Dorsolateral prefrontal cortex (tissue), 122 donors: ENCODE measurements at places on chromosomes 11 and 22.

DNA sequence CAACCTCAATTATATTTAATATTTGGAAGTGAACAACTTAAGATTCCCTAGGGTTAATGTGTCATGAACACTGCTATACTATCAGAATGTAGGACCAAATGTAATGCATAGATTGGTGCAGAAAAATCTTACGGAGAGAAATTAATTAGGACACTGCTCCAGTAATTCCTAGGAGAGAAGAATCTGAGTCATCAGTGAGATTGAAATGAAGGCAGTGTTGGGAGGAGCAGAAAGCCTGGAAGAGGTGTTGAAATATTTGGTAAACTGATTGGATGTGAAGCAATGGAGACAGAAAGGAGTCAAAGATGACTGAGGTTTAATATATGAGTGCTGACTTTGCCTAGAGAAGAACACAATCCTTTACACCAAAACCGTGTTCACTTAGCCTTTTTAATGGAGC lies 836.0 kb downstream of the FAM181B start:
- no peak for DNase-seq

DNA sequence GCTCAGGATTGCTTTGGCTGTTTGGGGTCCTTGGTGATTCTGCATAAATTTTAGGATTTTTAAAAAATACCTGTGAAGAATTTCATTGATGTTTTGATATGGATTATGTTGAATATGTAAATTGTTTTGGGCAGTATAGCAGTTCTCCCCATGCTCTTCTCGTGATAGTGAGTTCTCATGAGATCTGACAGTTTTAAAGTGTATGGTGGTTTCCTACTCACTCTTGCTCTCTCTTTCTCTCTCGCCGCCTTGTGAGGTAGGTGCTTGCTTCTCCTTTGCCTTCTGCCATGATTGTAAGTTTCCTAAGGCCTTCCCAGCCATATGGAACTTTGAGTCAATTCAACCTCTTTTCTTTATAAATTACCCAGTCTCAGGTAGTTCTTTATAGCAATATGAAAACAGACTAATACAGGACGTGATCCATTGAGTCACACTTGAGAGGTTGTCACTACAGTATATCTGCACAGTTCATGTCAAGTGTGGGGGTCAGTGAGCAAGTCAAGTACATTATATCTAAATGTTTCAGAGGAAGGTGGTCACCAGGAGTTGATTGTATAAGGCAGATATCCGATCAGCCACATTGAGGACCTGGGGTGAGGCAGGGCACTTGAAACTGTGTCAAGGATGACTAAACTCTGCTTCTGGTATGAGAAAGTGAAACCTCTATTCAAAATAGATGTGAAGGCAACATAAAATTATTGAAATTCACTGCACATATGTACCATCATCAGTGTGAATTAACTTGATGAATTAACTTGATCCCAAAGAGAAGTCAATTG lies 70.7 kb upstream of the CCDC179 start:
- no peak for DNase-seq

GRCh38 chr11:101188801-101189200 lies 59.2 kb upstream of the PGR start:
- DNase-seq, result no peak

DNA sequence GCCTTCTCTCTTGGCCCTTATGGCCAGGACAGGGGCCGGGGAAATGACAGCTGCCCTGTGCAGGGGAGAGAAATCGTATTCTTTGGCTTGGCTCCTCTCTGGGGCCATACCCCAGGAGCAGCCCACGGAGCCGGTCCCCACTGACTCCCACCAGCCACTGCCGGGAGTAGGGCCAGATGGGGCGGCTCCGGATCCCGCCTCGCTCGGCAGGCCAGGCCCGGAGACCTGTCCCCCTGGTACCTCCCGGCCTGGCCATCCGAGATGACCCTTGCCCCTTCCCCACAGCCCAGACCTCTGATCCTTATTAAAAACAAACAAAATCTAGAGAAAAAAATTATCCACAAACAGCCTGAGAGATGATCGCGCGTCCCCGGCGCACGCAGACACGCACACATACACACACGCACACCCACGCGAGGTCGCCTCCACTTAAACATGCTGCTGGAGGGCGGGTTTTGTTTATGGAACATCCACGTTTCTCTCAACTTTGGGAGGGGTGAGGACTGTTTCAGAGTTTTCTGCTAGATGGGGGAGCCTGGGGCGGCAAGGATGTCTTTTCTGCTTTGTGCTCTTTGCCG lies 59.1 kb downstream of the IGLL1 start:
- peak; percentile 42 for DNase-seq

DNA sequence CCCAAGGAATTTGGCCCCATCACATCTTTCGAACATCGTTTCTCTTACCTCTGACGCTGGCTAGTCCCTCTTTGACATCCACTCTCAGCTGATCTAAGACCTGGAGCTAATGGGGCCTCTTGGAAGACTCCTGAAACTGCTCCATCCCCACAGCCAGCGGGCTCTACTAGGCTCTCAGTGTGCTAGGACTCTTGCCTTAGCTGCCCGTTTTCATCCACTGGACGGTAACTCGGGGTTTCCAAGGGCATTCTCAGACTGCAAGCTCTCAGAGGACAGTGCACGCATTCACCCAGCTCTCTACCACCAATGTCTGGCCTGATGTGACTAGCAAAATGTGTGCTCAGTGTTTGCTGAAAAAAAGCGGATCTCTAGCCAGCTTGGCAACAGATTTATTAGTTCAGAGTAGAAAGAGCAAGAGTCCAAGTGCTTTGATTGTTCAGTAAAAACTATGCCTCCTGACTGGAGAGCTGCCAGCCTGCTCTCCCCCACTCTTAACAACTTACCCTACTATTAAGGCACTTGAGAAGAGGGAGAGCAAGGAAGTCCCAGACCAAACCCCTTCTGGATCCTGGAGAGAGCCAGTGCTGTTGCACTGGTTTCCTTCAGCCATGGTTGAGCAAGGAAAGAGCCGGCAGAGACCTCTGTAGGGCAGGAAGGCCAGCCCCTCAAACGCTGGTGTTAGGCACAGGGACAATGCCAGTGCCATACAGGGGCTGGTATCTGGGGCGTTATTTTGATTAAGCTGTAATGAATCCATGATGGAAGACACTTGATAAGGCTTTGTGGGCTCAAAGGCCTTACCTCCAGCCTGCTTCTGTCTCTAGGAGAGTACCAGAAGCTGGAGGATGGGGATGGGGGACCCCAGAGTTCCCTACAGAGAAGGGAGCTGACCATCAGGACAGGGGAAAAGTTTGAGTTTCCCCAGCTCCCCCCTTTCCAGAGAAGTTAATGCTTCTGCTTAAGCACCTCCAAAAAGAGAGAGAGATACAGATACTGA lies 9.2 kb downstream of the RELA start:
- no peak for DNase-seq

DNA sequence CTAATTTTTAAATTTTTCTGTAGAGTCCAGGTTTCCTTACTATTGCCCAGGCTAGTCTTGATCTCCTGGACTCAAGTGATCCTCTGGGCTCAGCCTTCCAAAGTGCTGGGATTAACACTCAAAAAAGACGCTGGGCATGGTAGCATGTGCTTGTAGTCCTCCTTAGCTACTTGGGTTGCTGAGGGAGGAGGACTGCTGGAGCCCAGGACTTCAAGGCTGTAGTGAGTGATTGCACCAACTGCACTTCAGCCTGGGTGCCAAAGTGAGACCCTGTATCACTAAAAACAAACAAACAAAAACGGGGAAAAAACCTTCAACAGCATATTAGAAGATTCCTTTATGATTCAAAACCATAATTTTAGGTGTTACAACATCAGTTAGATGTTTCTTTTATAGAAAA lies 44.6 kb downstream of the RSF1 start:
- DNase-seq, result no peak

DNA sequence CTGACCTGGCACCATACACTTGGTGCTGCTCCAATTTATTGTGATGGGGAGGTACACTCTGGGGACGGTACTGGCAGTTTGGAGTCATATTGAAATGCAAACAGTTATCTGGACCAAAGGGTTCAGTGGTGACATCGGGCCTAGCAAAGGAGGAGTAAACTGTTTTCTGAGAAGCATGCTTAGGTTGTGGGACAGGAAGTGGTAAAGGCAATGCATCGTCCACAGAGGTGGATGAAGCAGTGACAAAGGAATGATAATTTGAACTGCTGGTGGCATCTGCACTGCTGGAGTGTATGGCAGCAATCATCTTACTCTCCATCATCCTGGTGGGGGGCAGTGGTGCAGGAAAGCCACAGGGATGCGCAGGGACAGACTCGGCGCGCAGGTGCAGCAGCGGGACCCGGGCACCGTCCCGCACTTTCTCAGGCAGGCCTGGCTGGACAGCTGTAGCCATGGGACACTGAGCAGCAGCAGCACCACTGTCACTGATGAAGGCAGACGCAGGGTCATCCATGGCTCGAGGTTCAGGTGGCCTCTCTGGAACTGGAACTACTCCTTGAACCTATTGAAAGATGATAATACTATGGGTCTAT lies 28.0 kb upstream of the TP53AIP1 start:
- no peak for DNase-seq

DNA sequence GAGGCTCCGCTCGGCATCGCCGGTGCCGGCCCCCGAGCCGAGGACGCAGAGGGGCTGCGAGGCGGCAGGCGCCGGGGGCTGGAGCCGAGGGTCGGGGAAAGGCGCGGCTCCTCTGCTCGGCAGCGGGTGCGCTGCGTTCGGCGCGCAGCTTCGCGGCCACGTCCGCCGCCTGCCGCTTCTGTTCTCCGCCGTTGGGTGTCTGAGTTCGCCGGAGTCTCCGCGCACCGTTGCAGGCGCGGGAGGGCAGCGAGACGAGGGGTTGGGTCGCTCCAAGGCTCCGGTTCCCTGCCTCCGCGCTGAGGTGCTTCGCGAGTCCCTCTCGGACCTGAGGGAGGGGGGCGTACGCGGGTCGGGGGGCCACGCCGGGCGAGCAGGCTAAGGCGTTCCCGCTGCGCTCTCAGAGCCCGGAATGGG lies 347 bp downstream of the MN1 start:
- no peak for DNase-seq

DNA sequence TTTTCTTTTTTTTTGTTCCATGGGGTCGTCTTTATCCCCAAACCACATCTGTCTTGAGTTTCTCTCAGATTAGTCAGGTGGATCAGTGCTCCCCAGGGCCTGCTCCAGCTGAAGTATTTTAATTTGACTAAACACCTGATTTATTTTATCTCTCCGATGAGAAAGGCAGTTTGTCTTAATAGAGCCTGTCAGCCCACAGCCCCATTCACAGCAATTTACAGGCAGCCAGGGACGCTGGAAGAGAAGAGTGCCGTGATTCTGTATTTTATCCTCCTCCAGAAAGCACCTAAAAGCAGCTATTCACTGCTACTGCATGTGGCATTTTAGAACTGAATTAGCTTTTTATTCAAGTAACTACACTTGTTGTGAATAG lies 164.5 kb downstream of the SOX6 start:
- no peak for DNase-seq

GRCh38 chr11:119192111-119192510 lies 6.8 kb downstream of the NHERF4 start:
- DNase-seq, result no peak

DNA sequence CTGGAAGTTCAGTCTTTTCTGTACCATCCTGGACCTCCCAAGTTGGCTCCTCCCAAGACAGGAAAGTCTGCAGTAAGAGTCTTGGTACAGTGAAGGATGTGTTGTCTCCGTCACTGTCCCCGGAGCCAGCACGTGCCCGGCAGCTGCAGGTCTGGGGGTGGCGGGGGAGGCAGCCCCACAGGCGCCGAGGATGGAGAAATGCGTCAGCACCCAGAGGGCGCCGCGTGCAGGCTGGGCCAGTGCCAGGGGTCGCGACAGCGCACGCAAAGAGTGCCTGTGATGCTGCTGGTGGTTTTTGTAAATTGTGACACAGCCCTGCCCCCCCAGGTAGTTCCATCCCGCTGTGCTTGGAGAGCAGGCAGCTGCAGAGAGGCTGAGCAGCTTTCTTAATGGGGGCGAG lies 1200.5 kb downstream of the BRD1 start:
- DNase-seq, result peak; percentile 73

DNA sequence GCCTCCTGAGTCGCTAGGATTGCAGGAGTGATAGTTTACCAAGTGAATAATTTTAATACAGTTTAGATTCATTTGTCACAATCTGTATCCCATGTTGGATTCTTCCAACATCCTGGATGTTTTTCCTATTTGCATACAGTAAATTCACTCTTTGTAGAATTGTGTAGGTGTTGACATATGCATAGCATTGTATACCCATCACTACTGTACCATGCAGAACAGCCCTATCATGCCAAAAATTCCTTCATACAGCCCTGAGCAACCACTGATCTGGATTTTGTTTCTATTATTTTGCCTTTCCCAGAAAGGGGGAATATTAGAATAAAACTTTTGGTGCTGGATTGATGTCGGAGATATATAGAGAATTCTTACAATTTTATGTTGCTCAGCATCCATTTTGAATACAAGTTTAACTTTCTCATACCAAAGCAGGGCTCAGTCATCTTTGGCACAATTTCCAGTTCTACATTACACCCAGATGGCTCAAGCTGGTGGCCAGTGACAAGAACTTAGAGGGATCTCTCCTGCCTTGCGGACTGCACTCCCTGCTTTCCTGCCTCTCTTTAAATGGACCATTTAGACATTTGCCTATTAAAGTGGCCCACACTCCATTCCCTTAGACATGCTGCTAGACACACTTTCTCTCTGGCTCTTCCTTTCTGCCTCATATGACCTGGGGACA lies 45.4 kb upstream of the CFAP300 start:
- no peak for DNase-seq

- DNase-seq, result no peak
These were observed 385.1 kb upstream of the CCDC90B start for GRCh38 chr11:83671289-83671688.

GRCh38 chr22:38923463-38924346 lies 33.7 kb upstream of the APOBEC3A start:
- peak; percentile 89 for DNase-seq

DNA sequence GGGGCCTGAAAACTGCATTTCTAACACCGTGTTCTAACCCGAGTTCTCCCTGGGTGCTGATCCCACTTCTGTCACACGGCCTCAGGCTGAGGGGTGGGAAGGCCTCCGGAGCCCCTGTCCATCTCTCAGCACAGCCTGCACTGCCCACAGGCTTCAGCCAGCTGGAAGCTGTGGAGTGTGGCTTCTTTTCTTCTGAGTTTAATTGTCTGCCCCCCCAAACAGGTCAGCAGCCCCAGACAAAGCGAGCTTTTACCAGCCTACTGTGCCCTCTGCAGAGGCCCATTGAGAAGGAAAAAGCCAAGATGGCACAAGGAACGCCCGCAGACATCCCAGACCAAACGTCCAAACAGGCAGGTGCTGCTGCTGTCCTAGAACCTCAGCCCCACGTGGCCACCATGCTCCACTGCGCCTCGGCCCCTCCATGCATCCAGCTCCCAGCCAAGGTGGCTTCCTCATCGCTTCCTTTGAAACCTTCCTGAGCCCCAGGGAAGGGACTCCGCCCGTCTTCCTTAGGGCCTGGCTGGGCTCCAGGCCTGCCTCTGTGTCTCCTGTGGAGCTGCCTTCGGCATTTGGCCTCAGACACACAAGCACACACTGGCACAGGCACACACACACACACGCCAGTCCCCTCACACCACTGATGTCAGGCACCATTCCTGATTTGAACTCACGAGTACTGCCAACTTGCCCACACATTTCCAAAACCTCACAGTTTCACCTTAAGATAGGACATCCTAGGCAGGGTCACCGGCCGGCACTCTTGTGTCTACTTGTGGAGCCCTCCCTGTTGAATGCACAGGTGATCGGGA lies 1.7 kb downstream of the MOB2 start:
- no peak for DNase-seq
